Putamen (tissue), 1 donor: ENCODE measurements at places on chromosomes 11 and 22.
A peak's percentile ranks its signal among the peaks of the same experiment; 100 is the strongest.

GRCh38 chr11:73859671-73860070, 17.0 kb downstream of the COA4 start:
- DNase-seq, result no peak

- DNase-seq, result no peak
Observed at GRCh38 chr11:104094576-104094975, 58.1 kb downstream of the DDI1 start.

DNA sequence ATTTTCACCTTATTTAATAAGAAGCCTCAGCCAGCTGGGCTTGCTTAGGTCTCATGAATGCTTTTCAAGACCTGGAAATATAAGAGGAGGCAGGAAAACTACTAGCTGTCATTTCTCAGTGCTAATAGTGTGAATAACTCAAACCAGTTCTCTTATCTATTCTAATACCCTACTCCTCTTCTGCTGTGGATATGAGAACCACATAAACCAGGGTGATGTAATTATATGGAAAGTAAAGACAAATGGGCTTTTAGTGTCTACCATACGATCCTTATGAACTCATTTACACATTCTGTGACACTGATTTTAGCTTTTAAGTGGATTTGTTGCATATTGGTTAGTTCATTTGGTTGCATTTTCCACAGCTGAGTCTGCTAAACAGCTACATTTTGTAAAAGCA, 8.6 kb downstream of the PDGFD start:
- DNase-seq, result no peak

- DNase-seq, result no peak
Observed at GRCh38 chr11:31499576-31500178, 9.7 kb downstream of the IMMP1L start.

DNA sequence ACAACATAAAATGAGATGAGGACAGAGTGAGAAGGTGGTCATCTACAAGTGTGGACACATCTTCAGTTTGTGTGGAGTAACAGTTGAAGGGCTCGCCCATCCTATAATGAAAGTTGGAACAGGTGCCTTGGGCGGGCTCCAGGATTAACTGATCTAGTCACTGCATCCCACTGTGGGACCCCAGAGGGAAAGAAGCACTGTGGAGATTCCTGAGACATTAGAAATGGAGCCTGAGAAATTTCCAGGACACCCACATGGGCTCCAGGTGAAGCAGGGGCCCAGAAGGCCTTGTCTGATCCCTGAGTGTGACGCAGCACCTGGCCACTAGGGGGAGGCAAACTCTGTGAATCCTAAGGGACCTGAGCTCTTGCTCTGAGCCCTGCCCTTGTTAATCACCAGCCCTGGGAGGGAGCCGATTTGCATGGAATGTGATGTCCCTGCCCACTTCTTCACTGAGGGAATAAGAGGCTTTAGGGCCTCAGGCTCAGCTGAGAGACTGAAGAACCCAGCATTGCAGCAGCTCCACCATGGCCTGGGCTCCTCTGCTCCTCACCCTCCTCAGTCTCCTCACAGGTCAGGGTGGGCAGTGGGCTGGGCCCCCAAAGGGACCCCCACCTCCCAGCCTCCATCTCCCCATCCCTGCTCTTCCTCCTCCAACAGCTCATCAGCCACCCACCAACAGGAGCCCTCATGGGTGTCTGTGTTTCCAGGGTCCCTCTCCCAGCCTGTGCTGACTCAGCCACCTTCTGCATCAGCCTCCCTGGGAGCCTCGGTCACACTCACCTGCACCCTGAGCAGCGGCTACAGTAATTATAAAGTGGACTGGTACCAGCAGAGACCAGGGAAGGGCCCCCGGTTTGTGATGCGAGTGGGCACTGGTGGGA, 98.4 kb downstream of the VPREB1 start:
- no peak for DNase-seq

- peak; percentile 81 for DNase-seq
Observed at GRCh38 chr11:92717240-92717639, 252.2 kb upstream of the MTNR1B start.

GRCh38 chr11:88522624-88523385, 185.3 kb upstream of the CTSC start:
- DNase-seq, result no peak

- DNase-seq, result no peak
Observed at GRCh38 chr11:116207019-116207418, 565.8 kb downstream of the BUD13 start.

GRCh38 chr11:102614485-102614884, 10.6 kb downstream of the MMP20 start:
- no peak for DNase-seq

DNA sequence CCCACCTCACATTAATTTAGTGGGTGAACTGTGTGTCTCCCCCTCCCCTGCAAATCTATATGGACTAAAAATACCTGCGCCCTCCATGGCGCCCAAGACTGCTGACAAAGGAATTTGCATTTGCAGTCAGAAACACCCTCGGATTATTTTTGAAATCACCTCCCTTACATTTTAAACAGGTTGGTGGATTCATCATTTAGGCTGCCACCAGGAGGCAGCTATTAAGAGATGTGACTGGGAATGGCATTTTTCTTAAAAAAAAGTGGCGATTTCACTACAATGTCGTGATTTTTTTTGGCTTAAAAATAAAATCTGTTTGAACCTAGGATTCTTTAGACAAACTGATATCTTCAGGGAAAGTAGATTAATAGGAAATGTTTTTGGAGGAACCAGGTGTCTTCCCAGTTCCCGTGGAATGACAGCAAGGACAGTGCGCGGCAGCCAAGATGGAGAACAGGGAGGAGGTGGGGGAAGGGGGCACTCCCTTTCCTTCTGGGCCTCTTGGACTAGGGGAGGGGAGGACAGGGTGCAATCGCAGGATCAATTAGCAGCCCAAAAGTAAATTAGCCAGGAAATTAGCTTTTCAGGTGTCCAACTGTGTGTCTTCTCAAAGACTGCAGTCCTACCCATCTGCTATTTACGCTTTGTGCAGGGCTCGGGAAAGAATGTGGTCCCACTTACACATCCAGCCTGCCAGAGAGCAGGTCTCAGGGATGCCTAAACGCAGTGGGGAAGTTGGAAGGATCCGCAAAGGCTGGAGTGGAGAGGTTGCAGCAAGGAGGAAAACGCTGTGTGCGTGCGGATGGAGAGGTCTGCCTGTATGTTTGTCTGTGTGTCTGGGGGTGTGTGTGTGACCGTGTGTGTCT, 496.4 kb downstream of the NTM start:
- no peak for DNase-seq

DNA sequence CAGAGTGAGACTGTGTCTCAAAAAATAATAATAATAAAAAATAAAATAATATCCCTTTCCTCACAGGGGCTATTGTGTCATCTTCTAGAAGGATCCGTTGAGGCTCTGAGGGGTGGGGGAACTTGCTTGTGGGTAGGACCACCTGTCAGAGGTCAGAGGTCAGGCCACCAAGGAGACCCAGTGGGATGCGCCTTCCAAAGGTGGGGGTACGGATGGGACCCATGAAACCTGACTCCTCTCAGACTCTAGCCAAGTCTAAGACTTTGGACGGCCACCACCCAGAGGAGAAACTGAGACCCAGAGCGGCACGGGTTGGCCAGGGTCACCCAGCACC, 367 bp upstream of the MMP11 start:
- DNase-seq, result no peak

DNA sequence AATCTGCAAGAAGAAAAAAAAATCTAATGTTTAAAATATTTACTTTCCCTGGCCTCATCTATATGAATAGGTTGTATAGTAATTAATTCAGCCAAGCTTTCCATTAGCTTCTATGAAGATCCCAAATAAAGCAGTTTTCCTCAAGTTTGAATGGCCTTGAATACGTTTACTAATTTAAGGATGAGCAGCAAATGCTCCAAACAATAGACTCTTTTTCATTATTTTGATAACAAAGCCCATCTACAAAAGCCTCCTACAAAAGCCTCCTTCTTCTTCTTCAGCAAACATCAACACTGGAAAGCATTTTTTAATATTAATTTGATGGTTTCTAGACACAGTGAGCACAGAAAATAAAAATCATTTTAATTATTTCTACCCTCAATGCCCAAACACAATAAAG, 1130.3 kb upstream of the CNTN5 start:
- peak; percentile 69 for DNase-seq

- no peak for DNase-seq
Observed at GRCh38 chr11:81165164-81165563, 1568.5 kb downstream of the FAM181B start.
